ENCODE measurements at places on chromosomes 6 and 20.

GRCh38 chr6:121593011-121593641 is 157.7 kb downstream of the GJA1 start:
- DNase-seq = no peak

- DNase-seq = no peak
These were observed 577.9 kb downstream of the TFAP2B start for GRCh38 chr6:51396583-51396982.

GRCh38 chr6:98498866-98499265 is 335.5 kb upstream of the POU3F2 start:
- DNase-seq = no peak

GRCh38 chr6:139888681-139889122 is 514.3 kb upstream of the CITED2 start:
- no peak for DNase-seq

- no peak for DNase-seq
These were observed 187.1 kb downstream of the BMP7 start for GRCh38 chr20:57079031-57080005.

DNA sequence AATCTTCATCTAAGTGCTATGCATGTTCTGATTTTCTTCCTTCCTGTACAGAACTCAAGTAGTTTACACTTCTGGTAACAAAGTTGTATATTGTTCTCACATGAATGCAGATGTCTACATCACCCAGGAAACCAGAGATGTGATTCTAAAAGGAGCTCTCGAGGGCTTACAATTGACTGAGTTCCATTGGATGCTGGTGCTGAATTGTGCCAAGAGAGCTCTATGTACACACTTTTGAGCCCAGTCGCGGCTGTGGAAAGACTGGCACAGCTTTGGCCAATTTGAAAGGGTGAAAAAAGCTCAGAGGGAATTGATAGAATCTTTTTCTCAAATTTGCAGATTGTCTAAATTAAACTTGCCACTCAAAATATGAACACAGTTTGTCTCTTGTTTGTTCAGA is 340.7 kb downstream of the LMBRD1 start:
- DNase-seq = no peak

- no peak for DNase-seq
These were observed 123.0 kb downstream of the BANF2 start for GRCh38 chr20:17822540-17823408.

DNA sequence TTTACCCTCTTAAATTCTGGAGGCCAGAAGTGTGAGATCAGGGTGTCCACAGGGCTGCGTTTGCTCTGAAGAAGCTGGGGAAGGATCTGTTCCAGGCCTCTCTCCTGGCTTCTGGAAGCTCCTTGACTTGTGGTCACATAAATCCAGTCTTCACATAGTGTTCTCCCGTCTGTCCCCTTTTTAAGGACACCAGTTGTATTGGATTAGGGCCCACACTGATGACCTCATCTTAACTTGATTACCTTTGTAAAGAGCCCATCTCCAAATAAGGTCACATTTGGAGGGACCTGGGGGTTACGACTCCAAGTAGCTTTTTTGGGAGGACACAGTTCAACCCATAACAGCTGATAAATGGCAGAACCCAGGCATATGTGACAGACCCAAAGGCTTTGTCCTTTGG is 20.0 kb upstream of the WFDC2 start:
- DNase-seq = no peak

DNA sequence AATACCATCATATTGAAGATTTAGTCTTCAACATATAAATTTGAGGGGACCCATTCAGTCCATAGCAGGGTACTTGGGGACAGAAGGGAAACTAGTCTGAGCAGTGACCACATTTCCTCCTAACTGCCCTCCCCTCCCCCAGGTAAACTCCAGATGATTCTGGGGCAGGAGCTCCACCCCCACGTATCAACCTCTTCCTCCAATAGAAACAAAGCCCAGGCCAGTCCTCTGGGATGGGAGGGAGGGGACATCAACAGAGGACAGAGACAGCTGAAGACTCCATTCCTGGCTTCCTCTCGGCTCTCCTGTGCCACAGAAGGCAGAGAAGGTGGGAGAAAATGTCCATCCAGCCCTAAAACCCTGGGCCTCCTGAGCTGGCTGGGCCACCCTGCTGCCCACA is 85.0 kb upstream of the TOP1 start:
- no peak for DNase-seq

- DNase-seq = no peak
These were observed 63.7 kb upstream of the SHLD1 start for GRCh38 chr20:5686384-5687105.

DNA sequence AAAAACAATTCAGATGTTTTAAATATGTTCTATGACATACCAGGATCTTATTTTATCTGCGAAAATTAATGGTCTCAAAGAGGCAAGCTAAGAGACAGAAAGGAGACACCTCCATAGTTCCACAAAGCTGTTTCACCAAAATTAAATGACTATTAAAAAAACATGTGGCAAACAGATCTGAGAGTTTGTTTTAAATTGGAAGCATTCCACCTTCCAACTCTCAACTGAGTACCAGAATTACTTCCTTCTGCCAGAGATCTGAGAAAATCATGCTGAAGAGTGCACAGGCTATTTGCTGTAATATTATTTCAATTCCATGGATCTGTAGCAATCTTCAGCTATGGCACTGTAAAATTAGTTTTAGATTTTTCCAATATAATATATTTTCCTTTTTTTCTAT is 669.5 kb upstream of the MARCKS start:
- no peak for DNase-seq

DNA sequence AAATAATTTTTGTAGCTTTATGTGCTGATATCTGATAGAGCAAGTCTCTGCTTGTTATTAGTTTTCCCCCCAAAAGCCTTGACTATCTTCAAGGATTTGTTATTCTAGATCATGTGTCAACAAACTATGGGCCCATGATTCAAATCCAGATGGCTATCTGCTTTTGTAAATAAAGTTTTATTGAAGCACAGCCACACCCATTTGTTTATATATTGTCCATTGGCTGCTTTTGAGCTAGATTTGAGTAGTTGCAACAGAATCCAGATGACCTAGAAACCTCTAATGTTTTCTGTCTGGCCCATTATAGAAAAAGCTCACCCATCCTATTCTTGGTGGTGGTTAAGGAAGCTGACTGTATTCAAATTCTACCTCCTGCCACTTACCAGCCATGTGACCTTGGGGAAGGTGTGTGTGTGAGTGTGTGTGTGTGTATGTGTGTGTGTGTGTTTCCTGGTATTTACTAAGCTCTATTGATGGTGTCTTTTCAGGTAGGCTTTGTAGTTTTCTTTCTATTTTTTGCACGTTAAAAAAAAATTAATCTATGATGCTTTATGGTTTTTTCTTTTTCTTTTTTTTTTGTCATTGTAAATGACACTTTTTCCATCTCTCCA is 1.3 kb upstream of the GTSF1L start:
- peak; percentile 61 for DNase-seq

GRCh38 chr20:46139908-46140482 is 21.9 kb downstream of the CD40 start:
- no peak for DNase-seq

DNA sequence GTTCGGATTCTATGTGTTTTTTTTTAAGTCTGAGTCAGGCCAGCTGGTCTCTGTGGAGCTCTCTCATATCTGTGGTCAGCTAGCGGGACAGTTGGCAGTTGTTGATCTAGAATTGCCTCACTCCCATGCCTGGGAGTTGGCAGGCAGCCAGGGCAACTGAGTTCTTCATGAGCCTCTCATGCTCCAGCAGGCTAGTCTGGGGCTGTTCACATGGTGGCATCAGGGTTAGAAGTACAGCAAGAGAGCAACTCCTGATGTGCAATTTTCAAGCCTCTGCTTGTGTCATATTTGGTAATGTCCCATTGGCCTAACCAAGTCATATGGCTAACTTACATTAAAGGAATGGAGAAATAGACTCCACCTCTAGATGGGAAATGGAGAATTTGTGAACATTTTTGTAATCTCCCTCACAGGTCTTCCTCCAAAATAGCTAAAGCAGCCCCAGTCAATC is 6.7 kb upstream of the IFT52 start:
- no peak for DNase-seq

GRCh38 chr6:51778666-51779065 is 308.7 kb downstream of the PKHD1 start:
- DNase-seq = no peak

GRCh38 chr6:167165858-167166471 is 8.2 kb upstream of the GPR31 start:
- no peak for DNase-seq

DNA sequence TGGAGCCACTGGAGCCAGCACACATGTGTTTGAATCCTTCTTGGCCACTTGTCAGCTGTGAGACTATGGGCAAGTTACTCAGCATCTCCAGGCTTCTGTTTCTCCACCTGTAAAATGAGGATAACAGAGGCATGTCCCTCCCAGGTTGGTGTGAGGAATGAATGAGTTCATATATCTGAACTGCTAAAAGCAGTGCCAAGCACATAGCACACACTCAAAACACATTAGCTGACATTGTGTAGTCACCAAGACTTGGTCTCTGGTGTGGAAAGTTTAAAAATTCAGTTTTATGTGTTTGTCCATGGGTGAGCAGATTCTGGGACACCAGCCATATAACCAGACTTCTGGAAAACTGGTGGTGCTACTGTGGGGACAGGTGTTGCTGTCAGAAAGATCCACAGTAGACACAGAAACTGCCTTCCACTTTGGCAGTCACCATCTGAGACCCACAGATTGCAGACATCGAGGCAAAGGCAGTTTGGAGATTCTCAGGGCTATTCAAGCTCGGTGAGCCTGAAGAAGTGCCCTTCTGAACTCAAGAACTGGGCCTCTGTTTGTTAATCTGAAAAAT is 115.8 kb downstream of the MRPL14 start:
- DNase-seq = no peak

DNA sequence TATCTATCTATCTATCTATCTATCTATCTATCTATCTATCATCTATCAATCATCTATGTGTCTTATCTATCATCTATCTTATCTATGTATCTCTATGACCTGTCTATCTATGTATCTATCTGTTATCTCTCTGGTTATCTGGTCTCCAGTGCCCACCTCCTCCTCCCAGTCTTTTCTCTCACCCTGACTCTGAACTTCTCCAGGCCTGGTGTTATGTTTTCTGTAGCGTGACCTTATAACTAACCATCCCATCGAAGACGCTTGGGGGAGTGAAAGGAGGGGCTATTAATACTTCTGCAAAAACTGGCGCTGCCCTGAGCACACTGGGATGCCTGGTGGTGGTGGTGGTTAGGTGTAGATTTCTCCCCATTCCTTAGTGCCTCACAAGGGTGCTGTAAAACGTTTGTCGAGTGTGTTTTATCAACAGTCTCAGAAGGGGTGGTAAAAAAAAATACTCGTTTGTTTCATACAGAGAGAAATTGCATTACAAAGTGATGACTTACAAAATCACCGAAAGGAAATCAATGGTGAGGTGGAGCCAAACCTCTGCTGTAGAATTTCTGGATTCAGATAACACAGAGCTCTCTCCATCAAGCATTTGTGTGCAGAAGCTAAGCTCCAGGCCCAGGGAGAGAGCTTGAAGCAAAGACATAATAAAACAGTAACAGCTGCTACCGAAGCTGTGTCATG is 156.2 kb downstream of the BCAS1 start:
- DNase-seq = no peak

DNA sequence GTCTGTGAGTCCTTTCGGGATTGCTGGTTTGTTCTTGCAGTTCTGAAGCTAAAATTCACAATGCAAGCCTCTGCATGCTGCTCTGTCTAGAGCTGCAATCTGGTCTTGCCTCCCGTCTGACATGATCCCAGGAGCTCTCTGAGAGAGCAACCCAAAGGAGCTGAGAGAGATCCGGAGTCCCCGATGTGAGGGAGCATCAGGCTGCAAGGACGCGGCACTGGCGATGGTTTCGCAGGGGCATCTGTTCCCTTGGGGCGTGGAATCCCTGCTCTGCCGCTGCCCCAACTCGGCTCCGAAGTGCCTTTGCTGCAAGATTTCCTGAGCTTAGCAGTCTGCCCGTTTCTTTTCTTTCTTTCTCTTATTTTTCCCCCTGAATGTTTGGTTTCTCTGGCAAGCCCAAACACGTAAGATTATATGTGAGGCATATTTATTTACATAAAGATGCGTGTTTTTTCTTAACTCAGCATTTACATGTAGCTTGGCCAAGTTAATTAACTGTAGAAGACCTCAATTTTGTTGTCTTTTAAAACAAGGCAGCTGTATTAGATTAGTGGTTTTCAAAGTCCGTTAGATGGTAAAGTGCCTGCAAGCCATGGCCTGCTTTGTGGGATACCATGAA is 873.0 kb downstream of the KIF16B start:
- no peak for DNase-seq

- DNase-seq = no peak
These were observed 4.7 kb downstream of the GCLC start for GRCh38 chr6:53540129-53540692.

DNA sequence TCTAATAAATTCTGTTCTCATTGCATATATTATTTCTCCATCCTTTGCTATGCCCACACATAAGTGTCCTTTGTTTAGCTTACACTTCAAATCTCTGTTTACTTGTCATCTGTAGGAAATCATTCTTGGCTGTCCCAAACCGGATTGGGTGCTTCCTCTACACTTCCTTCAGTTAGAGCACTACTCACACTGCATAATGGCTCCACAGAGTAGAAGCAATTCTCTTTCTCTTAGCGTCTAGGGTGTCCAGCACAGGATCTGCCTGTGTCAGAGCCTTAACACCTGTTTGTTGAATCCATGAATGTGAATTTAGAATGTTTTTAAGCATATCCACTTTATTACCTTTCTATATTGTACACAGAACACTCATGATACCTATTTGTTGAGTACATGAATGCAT is 87.0 kb upstream of the BMP2 start:
- DNase-seq = no peak

- DNase-seq = no peak
These were observed 255.0 kb downstream of the DLL1 start for GRCh38 chr6:170035901-170036304.

DNA sequence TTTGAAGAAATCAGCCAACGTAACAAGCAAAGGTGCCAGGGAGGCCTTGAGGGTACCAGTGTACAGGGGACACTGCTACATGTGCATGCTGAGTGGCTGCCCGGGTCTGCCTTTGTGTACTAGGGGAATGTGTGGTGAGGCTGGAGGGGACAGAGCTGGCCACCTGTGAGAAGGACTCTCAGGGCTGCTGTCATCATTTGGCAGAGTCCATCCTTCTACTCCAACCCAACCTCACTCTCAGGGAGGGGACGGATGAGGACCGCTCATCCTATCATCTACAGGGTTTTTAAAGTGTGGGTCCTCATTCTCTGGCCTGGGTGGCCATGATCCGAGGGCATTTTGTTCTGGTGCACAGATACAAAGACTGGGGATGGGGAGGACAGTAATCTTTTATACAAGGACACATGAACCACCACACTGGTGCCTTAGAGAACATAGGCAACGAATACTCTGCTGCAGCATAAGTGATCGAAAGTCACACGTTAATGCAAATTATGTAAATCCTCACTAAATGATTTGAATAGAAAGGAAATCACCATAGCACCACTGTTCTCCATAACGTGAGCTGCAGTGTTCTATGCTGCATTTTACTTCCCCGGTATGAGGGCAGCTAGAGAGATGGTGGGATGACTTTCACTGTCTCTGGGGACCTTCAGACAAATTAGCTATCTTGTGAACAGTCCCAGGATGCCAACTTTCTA is 181.4 kb downstream of the GMPR start:
- no peak for DNase-seq

- no peak for DNase-seq
These were observed 61.3 kb upstream of the ATXN1 start for GRCh38 chr6:16822529-16822928.
